ENCODE measurements at places on chromosomes 2 and 18.

- DNase-seq = no peak
Observed at GRCh38 chr2:9844576-9844975, 1.3 kb downstream of the TAF1B start.

GRCh38 chr2:42046819-42047487, 868 bp upstream of the PKDCC start:
- no peak for DNase-seq

GRCh38 chr2:224576088-224576715, 9.0 kb downstream of the CUL3 start:
- no peak for DNase-seq

DNA sequence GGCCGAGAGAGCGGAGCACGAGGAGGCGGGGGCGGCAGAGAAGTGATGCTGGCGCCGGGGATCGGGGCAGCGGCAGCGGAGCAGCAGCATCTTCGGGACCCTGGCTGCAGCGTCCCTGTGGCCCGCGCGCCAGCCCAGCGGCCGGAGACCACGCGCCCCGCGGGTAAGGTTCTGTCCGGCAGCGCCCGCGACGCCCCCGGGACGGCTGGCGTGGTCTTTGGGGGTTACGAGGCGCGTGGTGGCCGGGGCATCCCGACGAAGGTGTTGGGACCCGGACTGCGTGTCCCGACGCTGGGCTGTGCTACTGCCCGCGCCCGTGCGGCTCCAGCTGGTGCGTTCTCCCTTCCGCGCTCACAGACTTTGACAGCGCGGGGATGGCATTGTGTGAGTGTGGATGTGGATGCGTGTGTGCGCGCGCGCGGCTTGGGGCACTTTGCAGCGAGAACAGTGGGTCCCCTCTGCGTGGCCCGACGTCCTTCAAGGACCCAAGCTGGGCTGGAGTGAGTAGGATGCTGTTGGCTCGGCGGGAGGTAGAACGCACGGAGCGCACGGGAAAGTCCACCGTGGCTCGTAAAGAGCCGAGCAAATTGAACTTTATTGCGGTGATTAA, 405.0 kb downstream of the XIRP2 start:
- DNase-seq = no peak

GRCh38 chr2:124822516-124822915, 797.4 kb downstream of the CNTNAP5 start:
- DNase-seq = no peak

- DNase-seq = no peak
Observed at GRCh38 chr2:72917877-72918553, 696 bp downstream of the EMX1 start.

- no peak for DNase-seq
Observed at GRCh38 chr18:60698901-60699300, 326.3 kb upstream of the MC4R start.

GRCh38 chr2:33134086-33134771, 187.5 kb downstream of the LTBP1 start:
- DNase-seq = no peak

DNA sequence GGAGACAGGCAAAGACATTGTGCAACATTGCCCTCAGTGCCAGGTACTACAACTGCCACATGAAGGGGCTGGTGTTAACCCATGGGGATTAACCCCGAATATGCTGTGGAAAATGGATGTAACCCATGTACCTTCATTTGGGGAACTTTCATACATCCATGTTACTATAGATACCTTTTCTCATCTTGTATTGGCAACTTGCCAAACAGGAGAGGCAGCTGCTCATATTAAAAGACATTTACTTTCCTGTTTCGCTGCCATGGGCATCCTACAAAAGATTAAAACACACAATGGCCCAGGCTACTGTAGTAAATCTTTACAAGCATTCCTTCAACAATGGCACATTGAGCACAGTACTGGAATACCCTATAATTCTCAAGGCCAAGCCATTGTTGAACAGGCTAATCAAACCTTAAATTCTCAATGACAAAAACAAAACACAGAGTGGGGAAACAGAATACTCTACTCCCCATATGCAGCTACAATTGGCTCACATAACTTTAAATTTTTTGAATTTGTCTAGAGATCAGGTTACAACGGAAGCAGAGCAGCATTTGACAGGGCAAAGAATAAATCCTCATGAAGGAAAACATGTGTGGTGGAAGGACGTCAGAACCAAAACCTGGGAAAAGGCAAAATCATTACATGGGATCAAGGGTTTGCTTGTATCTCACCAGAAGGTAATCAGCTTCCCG, 1723.5 kb upstream of the LRRTM1 start:
- DNase-seq = no peak

DNA sequence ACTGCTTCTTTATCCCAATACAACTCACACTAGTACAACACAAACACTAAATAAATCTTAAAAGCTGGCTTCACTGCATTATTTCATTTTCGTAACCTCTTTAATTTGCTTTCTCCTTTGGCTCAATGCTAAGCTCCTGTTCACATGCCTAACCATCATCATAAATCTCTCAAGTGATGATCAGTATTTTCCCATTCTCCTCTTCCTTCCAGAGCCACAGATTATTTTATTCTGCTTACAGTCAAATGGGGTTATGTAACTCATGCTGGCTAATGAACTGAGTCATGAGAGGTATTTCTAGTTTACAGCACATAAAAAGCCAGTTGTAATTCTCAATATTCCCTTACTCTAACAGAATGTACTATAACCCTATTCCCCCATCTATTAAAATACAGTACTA, 350.4 kb upstream of the ZC3H15 start:
- DNase-seq = no peak

DNA sequence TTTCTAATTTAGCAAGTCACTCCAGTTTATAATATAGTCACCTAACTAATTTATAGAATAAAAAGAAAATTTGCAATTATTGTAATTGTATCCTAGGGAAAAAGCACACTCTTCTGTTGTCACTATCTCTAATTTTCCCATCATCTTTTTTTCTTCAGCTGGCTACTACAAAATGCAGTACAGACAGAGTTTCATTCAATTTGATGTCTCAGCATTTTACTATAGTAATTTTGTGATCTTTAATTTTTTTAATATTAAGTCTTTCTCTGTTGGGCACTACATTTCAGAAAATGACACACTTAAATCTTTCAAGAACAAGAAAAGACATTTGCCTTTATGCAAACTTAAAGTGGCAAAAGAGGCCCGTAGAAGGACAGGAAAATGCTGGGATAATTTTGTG, 118.0 kb downstream of the LRRTM4 start:
- DNase-seq = no peak

DNA sequence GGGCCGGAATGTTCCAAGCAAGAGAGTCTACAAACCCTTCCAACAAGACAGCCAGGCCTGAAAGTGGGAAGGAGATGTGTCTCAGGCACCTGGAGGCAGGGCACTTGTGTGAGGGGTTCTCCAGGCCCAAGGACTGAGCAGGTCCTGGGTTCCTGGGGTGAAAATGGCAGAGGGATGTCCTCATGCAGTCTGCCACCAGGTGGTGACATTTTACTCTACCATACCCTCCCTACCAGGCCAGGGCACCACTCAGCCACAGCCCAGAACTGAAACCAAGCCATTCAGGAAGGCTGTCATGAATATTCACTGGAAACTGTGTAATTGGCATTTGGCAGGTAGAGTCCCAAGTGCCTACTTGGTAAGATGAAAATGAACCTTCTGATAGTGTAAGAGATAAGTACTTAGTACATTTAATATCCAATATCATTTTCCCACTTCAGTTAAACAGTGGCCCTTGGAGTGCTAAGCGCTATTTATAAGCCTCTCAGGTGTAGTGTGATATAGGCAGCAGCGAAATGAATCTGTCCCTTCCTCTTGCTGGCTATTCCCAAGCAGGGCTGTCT, 185.1 kb downstream of the MYO5B start:
- no peak for DNase-seq

GRCh38 chr2:223365158-223365679, 236.9 kb downstream of the SCG2 start:
- no peak for DNase-seq

- DNase-seq = no peak
Observed at GRCh38 chr2:120454654-120455385, 108.9 kb downstream of the INHBB start.

GRCh38 chr2:218224186-218224585, 7.2 kb downstream of the ARPC2 start:
- DNase-seq = no peak

- DNase-seq = no peak
Observed at GRCh38 chr18:53551868-53552426, 672.5 kb downstream of the MBD2 start.

GRCh38 chr18:28691496-28691840, 514.5 kb upstream of the CDH2 start:
- no peak for DNase-seq

- DNase-seq = no peak
Observed at GRCh38 chr18:36402765-36403396, 105.4 kb downstream of the FHOD3 start.

DNA sequence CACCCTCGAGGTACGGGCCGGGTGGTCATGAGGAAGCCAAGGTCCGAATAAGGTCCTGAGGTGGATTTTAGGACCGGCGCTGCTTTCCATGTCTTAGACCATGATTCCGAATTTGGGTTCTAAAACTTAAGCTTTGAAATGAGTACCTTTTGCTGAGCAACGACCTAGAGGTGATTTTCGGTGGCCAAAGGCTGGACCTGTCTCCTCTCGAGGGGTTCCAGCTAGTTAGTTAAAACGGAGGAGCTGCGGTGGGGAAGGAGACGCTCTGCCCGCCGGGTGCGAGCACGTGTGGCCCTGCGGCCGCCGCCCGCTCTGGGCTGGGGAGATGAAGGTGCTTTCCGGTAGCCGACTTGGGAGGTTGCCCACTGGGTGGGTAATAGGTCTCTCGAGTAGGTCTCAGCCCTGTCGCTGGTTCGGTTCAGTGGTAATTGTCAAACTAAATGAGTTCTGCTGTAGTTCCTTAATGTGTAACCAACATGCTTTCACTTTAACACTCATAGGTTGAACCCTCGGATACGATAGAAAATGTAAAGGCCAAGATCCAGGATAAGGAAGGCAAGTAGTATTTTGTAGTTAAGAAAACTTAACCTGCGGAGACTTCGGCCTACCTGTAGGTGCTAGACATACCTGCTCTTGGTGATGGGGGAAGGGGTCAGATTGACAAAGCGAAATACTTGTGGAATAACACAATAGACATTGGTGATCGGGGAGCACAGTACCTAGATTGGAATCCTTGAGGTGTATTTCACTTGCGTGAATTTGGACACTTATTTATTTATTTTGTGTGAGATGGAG, 572 bp downstream of the RPS27A start:
- DNase-seq = no peak

DNA sequence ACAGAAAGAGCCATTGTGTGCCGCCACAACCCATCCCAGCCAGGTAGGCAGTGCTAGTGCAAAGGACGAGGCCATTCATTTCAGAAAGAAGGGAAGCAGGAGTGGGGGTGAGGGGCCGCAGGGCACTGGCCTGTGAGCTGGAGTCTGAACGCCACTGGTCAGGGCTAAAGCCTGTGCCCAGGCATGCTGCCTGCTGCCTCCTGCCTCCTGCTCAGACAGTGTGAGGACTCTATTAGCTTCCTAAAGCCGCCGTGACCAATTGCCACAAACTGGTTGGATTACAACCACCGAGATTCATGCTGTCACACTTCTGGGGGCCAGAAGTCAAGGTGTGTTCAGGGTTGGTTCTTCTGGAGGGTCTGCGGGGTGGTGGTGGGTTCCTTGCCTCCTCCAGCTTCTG, 21.2 kb downstream of the ACKR3 start:
- no peak for DNase-seq

DNA sequence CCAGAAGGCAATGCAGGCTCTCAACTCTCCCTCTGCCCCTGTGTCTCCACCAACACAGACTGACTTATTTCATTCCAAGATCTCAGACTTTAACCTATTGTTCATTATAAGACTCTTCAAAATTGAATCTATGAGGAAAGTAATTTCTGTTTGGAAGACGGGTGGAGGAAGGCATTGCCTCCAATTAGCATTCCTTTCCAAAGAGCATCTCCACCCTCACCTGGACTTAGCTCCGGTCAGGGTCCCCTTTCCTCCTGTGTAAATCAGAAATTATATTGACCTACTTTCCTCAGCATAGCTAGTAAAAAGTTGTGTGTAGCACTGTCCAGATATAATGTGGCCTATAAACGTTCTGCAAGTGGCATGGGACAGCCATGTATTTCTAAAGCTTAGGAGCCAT, 230.4 kb upstream of the ACVR2A start:
- DNase-seq = no peak

DNA sequence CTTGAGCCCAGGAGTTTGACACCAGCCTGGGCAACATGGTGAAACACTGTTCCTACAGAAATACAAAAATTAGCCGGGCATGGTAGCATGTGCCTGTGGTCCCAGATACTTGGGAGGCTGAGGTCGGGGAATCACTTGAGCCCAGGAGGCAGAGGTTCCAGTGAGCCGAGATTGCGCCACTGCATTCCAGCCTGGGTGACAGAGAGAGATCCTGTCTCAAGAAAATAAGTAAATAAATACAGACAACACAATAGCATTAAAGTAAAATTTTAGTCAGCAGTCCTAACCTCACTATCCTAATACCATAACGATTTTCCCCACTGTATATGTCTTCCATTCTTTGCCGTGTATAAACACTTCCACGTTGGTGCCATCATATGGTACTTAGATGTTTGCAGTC, 83.0 kb upstream of the MBOAT2 start:
- no peak for DNase-seq
